ENCODE measurements at places on chromosomes 11 and 22. TPM values are rescaled to one million over a fixed set of nuclear protein-coding genes. Genes with fewer than 3 reads are reported as not detected.
A peak's percentile ranks its signal among the peaks of the same experiment; 100 is the strongest.

The ADM gene
- 47.1 TPM for total RNA-seq

The CDHR5 gene
- total RNA-seq, result 611 TPM

The LRRC75B gene
- 9.5 TPM for total RNA-seq

- DNase-seq, result peak; percentile 71
These were observed 18.1 kb downstream of the DUSP8 start for GRCh38 chr11:1553808-1554594.

- DNase-seq, result peak; percentile 82
These were observed 511 bp upstream of the CLCF1 start for GRCh38 chr11:67373648-67374570.

DNA sequence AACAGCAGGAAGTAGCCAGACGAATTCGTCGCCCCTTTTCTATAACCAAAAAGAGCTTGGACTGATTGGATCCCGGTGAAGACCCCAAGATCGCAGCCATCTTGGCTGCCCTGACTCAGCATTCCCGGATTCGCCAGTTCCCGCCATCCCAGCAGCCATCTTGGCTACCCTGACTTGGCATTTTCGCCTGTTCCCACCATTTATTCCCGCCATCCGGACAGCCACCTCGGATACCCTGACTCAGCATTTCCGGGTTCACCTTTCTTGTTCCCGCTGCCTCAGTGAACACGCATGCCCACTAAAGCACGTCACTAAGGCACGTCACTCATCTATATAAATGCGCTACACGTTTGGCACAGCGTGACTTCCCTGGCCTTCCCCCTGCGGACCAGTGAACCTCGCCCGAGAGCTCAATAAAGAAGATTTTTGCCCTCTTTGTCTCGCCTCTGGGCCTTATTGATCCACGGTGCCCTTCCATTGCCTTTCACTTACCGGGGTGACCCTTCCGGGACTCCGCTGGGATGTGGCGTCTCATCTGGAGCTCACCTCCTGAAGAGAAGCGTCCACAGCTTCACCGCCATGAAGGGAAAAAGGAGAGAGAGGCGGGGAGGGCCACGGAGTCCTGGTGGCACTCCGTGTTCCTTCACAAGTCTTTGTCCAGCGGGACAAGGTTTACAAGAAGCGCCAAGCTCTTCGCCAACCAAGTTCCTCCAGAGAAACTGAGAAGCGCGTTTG, 4.0 kb upstream of the OR56A3 start:
- no peak for DNase-seq

DNA sequence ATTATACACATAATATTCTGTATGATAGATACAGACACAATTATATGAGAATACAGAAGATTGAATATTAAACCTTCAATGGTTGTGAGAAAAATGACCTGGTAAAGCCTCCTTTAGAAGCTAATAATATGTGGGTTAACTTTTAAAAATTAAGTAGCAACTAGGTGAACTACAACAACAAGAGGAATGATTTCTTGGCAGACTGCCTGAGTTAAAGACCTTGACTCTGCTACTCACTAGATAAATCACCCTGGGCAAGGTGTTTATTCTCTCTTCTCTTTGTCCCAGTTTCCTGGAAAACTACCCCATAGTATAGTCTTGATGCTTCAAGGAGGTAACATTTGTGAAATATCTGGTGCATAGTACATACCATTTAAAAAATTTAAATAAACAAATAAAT, 519.6 kb upstream of the TENM4 start:
- no peak for DNase-seq

GRCh38 chr11:124612567-124613246, 1.5 kb downstream of the PANX3 start:
- no peak for DNase-seq
